Gastroesophageal sphincter (tissue), 4 donors: ENCODE measurements at places on chromosomes 7 and 10. TPM values are rescaled to one million over a fixed set of nuclear protein-coding genes. Genes with fewer than 3 reads are reported as not detected.

Gene DGKI
- 4.8 TPM for total RNA-seq

Gene ANKRD2
- not detected for total RNA-seq

Gene TBX20
- total RNA-seq, result not detected

Gene MOGAT3
- not detected for total RNA-seq

Gene OR2A7
- total RNA-seq, result 1.9 TPM

Gene TRPV5
- total RNA-seq, result 0.31 TPM

Gene LIPN
- 0.94 TPM for total RNA-seq

Gene ZNF727
- 5.1 TPM for total RNA-seq

Gene HTR7
- 0.20 TPM for total RNA-seq

Gene NUTM2E
- total RNA-seq, result not detected

Gene BTBD16
- total RNA-seq, result not detected

Gene CC2D2B
- total RNA-seq, result 3.0 TPM

Gene TAF6
- total RNA-seq, result 107 TPM

Gene CHAT
- not detected for total RNA-seq

Gene CD36
- total RNA-seq, result 70.8 TPM

Gene CPA2
- total RNA-seq, result not detected

Gene MTG1
- 22.4 TPM for total RNA-seq

Gene PLXDC2
- total RNA-seq, result 38.9 TPM

Gene KLLN
- 0.19 TPM for total RNA-seq

Gene PRXL2A
- total RNA-seq, result 29.4 TPM

Gene SFTPD
- 2.7 TPM for total RNA-seq

Gene DPYSL4
- 1.9 TPM for total RNA-seq

Gene PNPLA8
- total RNA-seq, result 46.2 TPM

Gene OR9A2
- total RNA-seq, result not detected

Gene SFRP5
- 34.4 TPM for total RNA-seq

Gene MMP21
- total RNA-seq, result not detected

Gene MRLN
- not detected for total RNA-seq

Gene OPN4
- not detected for total RNA-seq

Gene WDFY4
- total RNA-seq, result 5.1 TPM

Gene GNAT3
- total RNA-seq, result not detected

Gene HOXA7
- 5.1 TPM for total RNA-seq

Gene PKD1L1
- 1.3 TPM for total RNA-seq

Gene NSMCE4A
- total RNA-seq, result 65.2 TPM

Gene NUPR2
- not detected for total RNA-seq

Gene SPDYE8
- total RNA-seq, result not detected

Gene SPDYE11
- not detected for total RNA-seq

Gene SHLD2
- total RNA-seq, result 31.0 TPM

Gene LIPJ
- total RNA-seq, result not detected

Gene GBX1
- not detected for total RNA-seq

Gene AKR1C2
- total RNA-seq, result 16.7 TPM

Gene CYP3A7
- total RNA-seq, result not detected

Gene CNPY1
- not detected for total RNA-seq

Gene SLC13A1
- total RNA-seq, result not detected

Gene TUBAL3
- total RNA-seq, result 0.62 TPM
